Activated naive CD4-positive, alpha-beta T cell treated with anti-CD3 and anti-CD28 coated beads, Interleukin-2, amount 50 U/mL, for 72 hours (primary cell): ENCODE measurements at places on chromosomes 7 and 10. TPM values are rescaled to one million over a fixed set of nuclear protein-coding genes. Genes with fewer than 3 reads are reported as not detected.

DNA sequence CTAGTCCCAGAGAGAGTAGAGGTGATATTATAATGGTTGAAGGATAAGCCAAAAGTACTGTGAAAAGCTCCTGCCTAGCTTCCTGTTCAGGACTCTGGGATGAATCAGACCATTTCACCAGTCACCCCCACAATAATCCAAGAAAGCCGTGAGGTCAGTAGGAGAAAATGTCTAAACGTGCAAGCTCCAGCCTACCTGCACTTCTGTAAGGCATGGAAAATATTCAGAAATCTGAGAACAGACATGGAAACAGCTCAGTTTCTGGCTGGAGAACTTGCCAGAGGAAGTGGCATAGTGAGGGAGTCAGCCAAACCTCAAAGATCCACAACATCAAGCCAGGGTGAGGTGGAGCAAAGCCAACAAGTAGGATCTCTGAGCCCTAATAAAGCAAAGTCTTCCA lies 58.2 kb downstream of the ELAPOR2 start:
- DNase-seq: no peak

- no peak for DNase-seq
These were observed 335.4 kb upstream of the ANKRD30A start for GRCh38 chr10:36789974-36790373.

DNA sequence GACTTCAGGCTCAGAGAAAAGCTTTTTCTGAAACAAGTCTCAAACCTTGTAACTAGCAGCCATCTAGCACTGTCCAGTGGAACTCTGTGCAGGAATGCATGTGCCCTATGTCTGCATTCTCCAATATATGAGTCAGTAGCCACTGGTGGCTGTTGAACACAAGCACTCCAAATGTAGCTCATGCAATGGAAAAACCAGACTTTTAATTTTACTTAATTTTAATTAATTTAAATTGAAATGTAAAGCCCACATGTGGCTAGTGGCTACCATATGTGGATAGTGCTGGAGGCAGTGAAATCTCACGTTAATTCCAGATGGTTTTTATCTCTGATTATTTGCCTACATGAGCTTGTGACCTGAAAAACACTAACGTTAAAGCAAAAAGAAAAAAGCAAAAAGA lies 225.1 kb downstream of the GATA3 start:
- no peak for DNase-seq

DNA sequence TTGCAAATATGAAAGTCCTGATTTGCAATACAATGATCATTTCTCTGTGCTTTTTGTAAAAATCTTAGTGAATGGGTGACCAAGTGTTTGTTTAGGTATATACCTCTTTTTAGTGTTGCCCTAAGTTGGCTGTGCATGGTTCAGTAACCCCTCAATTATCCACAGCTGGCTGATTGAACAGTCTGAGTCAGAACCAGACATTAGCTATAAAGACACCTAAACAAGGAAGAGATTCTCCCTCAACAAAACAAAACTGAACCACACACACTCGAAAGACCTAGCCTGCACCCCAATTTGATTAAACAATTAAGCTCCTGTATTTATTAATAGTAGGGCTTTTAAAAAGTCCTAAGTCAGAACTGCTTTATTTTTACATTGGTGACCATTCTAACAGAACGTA lies 2.8 kb downstream of the RSBN1L start:
- no peak for DNase-seq

- DNase-seq: no peak
These were observed 14.7 kb downstream of the SEC24C start for GRCh38 chr10:73758704-73759511.

- DNase-seq: no peak
These were observed 47.7 kb upstream of the BICC1 start for GRCh38 chr10:58464956-58465355.

SLC13A4 gene
- total RNA-seq: not detected

SLC18A2 gene
- total RNA-seq: 0.06 TPM

OR13A1 gene
- not detected for total RNA-seq

SPAG6 gene
- 0.19 TPM for total RNA-seq
